A549 treated with GW870086 at 1 μM for 4 hours (cell line): ENCODE measurements at places on chromosomes 12 and 14. TPM values are rescaled to one million over a fixed set of nuclear protein-coding genes. Genes with fewer than 3 reads are reported as not detected.

MYH6 gene
- total RNA-seq = 0.02 to 0.03 TPM in 2 of 5 replicates, not detected in the others

NUAK1 gene
- 6.5 to 8.1 TPM (median 7.2 TPM) in 5 replicates for total RNA-seq

DIO2 gene
- total RNA-seq = 1.8 to 3.4 TPM (median 2.7 TPM) in 5 replicates

RTL1 gene
- 0.19 to 0.30 TPM (median 0.24 TPM) in 5 replicates for total RNA-seq

TIGAR gene
- 31.2 to 44.0 TPM (median 43.4 TPM) in 5 replicates for total RNA-seq

OASL gene
- total RNA-seq = 2.7 to 4.7 TPM (median 4.1 TPM) in 5 replicates

LRR1 gene
- 47.0 to 52.7 TPM (median 51.8 TPM) in 5 replicates for total RNA-seq

LHX5 gene
- 0.03 to 0.08 TPM (median 0.07 TPM) in 3 of 5 replicates, not detected in the others for total RNA-seq

IFI27 gene
- total RNA-seq = 0.47 to 2.4 TPM (median 1.8 TPM) in 5 replicates

KIF26A gene
- 2.3 to 3.8 TPM (median 3.4 TPM) in 5 replicates for total RNA-seq

PIWIL1 gene
- total RNA-seq = 0.27 TPM in 1 of 5 replicates, not detected in the others

GLIPR1L1 gene
- total RNA-seq = not detected in 5 replicates

SERPINA9 gene
- total RNA-seq = not detected in 5 replicates

NANOG gene
- not detected in 5 replicates for total RNA-seq

KCNH3 gene
- 1.2 to 3.2 TPM (median 2.8 TPM) in 5 replicates for total RNA-seq

FERMT2 gene
- 31.2 to 45.7 TPM (median 42.7 TPM) in 5 replicates for total RNA-seq

LPAR5 gene
- total RNA-seq = 0.55 to 0.97 TPM (median 0.65 TPM) in 5 replicates

AMN1 gene
- 8.1 to 12.2 TPM (median 8.9 TPM) in 5 replicates for total RNA-seq

FAM90A1 gene
- 0.10 to 0.11 TPM (median 0.10 TPM) in 3 of 5 replicates, not detected in the others for total RNA-seq

DPY19L2 gene
- 1.2 to 1.8 TPM (median 1.6 TPM) in 5 replicates for total RNA-seq

CLEC4C gene
- not detected in 5 replicates for total RNA-seq

CRACR2A gene
- 1.3 to 1.9 TPM (median 1.5 TPM) in 5 replicates for total RNA-seq

REP15 gene
- total RNA-seq = 0.26 to 0.63 TPM (median 0.42 TPM) in 4 of 5 replicates, not detected in the other

CLEC2A gene
- total RNA-seq = not detected in 5 replicates

ASCL1 gene
- total RNA-seq = 0.05 TPM in 1 of 5 replicates, not detected in the others

PKP2 gene
- total RNA-seq = 4.9 to 6.1 TPM (median 5.8 TPM) in 5 replicates

CSAD gene
- total RNA-seq = 5.2 to 8.0 TPM (median 7.6 TPM) in 5 replicates

RBM19 gene
- total RNA-seq = 15.6 to 18.6 TPM (median 18.1 TPM) in 5 replicates
